Activated CD4-positive, alpha-beta memory T cell treated with anti-CD3 and anti-CD28 coated beads, Interleukin-2, amount 10 ng/mL, durations not matched to agents 7 days and 5 days (primary cell): ENCODE measurements at places on chromosomes 5 and 9. TPM values are rescaled to one million over a fixed set of nuclear protein-coding genes. Genes with fewer than 3 reads are reported as not detected.

- no peak overlapping the region for H3K4me3 ChIP-seq
- H3K27ac ChIP-seq: no peak overlapping the region
- no peak for DNase-seq
- peaks cover 8% of the 10 kb centered on the region for H3K4me1 ChIP-seq
- peaks cover 20% of the 10 kb centered on the region for H3K36me3 ChIP-seq
Observed at GRCh38 chr9:79661279-79661678, 89.5 kb downstream of the TLE4 start.

DNA sequence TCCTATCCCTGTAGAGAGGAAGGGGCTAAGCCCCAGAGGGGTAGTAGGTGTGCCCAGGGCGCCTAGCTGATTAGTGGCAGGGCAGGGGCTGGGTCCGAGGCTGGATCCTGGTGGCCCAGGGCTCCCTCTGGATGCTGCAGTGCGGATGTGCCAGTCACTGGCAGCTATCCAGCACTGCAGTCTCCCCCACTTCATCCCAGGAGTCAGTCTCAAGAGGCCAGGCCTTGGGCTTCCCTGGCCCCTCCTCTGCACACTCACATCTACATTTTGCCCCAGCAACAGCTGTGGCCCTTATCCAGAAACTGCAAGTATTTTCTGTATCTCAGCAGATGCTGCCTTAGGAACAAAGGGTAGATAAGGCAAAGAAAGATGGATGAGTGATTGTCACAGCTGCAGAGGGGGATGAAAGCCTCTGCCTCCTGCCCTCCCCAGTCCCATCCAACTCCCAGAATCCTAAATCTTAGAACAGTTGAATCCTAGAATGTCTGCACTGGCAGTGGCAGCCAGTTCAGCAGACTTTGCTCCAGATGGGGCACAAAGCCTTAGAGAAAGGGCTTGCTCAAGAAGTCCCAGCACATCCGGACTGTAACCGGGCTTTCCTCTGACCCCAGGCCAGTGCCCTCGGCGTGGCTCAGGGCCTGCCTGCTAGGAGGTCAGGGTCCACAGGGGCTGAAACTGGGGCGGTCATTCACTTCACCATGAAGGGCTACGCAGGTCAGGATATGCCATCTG lies 1.6 kb downstream of the ANXA6 start:
- H3K27ac ChIP-seq: peak overlapping the region; percentile 96
- peak overlapping the region; percentile 95 for H3K4me3 ChIP-seq
- H3K4me1 ChIP-seq: peaks cover 59% of the 10 kb centered on the region
- DNase-seq: peak; percentile 43
- H3K36me3 ChIP-seq: peaks cover 51% of the 10 kb centered on the region

- peaks cover 37% of the 10 kb centered on the region for H3K27me3 ChIP-seq
- peak within 1 kb of the TSS; percentile 56 for H3K4me3 ChIP-seq
- no peak for DNase-seq
- H3K36me3 ChIP-seq: peaks cover 2% of the 10 kb centered on the region
Observed at GRCh38 chr5:7850395-7851239, at the start of gene CFAP90. TSS of gene CFAP90 (minus strand) at chr5:7851133. CDS start at chr5:7851021, 112 bp downstream.

DNA sequence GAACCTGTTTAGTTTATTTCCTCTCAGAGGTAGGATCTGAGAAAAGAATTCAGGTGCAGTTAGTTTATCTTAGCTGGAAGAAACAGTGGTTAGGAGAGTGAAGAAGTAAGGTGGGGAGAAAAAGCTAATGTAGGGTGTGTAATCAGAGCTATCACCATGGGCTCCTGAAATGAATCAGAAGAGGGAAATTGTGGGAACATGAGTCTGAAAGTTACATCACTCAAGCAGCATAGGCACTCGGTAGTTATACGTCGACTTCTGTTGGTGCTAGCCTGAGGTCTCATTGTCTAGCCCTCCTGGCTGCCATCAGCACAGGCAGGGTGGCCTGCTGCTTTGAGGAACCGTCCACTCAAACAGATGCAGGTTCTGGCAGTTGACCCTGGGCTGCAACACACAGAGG lies 56.7 kb upstream of the NPR3 start:
- DNase-seq: no peak
- H3K36me3 ChIP-seq: no peaks in the 10 kb centered on the region
- H3K27me3 ChIP-seq: peaks cover 1% of the 10 kb centered on the region
- H3K4me1 ChIP-seq: no peaks in the 10 kb centered on the region

- H3K27me3 ChIP-seq: no peaks in the 10 kb centered on the region
- no peak overlapping the region for H3K27ac ChIP-seq
- no peaks in the 10 kb centered on the region for H3K4me1 ChIP-seq
- no peak overlapping the region for H3K4me3 ChIP-seq
- no peak for DNase-seq
Observed at GRCh38 chr9:106693558-106693957, 169.4 kb upstream of the ZNF462 start.

DNA sequence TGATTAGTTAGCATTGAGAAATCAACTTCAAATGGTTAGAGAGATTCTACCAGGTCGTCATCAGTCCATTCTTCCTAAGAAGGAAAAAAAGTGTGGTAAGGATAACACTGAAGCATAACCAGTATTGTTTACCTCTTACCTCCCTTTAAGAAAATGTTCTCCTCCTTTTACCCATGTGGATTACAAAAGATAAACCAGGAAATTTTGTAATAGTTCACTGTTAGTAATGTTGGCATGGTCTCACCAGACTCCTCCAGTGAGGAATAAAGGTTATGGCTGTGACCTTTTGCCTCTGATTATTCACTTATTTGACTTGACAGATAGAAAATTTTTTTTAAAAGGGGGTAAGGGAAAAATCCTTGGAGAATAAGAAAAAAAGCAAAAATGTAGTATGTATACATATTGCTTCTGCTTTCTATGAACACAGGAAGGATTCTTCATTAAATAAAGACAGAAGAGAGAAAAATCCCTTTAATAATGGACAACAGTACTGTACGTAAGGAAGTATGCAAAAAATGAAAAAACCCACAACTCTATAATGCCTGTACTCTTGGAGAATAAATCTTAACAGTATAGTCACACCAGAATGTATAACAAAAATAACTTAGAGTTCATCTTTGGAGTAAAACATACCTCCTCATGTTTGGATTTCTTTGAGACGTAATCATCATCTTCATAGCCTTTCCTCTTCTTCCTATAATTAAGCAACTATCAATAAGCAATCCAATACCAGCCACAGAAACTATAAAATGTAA lies 18.1 kb downstream of the CCNH start:
- no peaks in the 10 kb centered on the region for H3K27me3 ChIP-seq
- H3K36me3 ChIP-seq: peaks cover 78% of the 10 kb centered on the region

DNA sequence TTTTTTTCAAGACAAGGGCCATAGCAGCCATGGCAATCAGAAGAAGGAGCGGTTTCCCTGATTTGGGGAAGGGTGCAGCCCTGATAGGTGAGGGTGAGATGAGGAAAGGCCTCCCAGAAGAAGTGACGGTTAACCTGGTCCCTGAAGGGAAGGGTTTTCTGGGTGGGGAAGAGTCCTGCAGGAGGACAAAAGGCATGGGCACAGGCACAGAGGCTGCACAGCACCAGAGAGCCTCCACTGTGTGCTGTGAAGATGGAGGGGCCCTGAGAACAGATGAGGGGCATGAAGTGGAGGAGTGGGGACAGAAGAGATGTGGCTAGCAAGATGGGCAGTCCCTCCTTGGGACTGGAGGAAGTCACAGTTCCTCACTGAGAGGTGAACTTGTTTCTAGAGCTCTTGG lies 46.3 kb upstream of the CXCL14 start:
- H3K27me3 ChIP-seq: no peaks in the 10 kb centered on the region
- no peak overlapping the region for H3K4me3 ChIP-seq
- no peaks in the 10 kb centered on the region for H3K4me1 ChIP-seq
- H3K27ac ChIP-seq: no peak overlapping the region
- H3K36me3 ChIP-seq: no peaks in the 10 kb centered on the region

- no peak overlapping the region for H3K27ac ChIP-seq
- H3K27me3 ChIP-seq: no peaks in the 10 kb centered on the region
- no peaks in the 10 kb centered on the region for H3K36me3 ChIP-seq
- H3K4me1 ChIP-seq: no peaks in the 10 kb centered on the region
Observed at GRCh38 chr5:2579126-2579525, 172.4 kb downstream of the IRX2 start.

- H3K36me3 ChIP-seq: no peaks in the 10 kb centered on the region
- peaks cover 3% of the 10 kb centered on the region for H3K27me3 ChIP-seq
- DNase-seq: no peak
- H3K4me1 ChIP-seq: no peaks in the 10 kb centered on the region
Observed at GRCh38 chr5:160250826-160251225, 21.5 kb downstream of the FABP6 start.

- no peaks in the 10 kb centered on the region for H3K27me3 ChIP-seq
- no peak for DNase-seq
- no peak overlapping the region for H3K4me3 ChIP-seq
- H3K27ac ChIP-seq: no peak overlapping the region
- no peaks in the 10 kb centered on the region for H3K36me3 ChIP-seq
Observed at GRCh38 chr5:125291447-125291846, 545.0 kb upstream of the ZNF608 start.

DNA sequence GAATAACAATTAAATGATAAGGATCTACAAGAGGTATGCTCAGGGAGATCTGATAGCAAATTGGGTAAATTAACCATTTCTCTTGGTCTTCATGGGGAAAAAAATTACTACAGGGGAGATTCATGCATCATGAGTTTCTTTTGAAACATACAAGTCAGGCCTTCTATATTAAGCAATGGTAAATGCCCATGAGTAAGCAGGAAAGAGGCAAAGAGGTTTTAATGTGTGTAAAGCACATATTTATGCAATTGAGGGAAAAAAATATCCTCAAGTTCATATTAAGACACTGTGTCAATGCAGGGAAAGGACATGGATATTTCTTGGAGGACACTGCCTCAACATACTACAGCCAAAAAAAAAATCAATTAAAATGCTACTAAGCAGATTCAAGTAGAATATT lies 73.4 kb upstream of the NR4A3 start:
- H3K36me3 ChIP-seq: no peaks in the 10 kb centered on the region
- no peaks in the 10 kb centered on the region for H3K4me1 ChIP-seq
- peaks cover 7% of the 10 kb centered on the region for H3K27me3 ChIP-seq
- DNase-seq: no peak
- H3K27ac ChIP-seq: no peak overlapping the region

GRCh38 chr5:143516249-143516648 lies 112.8 kb upstream of the NR3C1 start:
- DNase-seq: no peak
- no peak overlapping the region for H3K4me3 ChIP-seq
- peaks cover 14% of the 10 kb centered on the region for H3K36me3 ChIP-seq
- no peak overlapping the region for H3K27ac ChIP-seq

- H3K4me3 ChIP-seq: no peak overlapping the region
- no peak for DNase-seq
- peaks cover 3% of the 10 kb centered on the region for H3K4me1 ChIP-seq
- no peak overlapping the region for H3K27ac ChIP-seq
- H3K36me3 ChIP-seq: no peaks in the 10 kb centered on the region
Observed at GRCh38 chr9:22170556-22170955, 161.5 kb upstream of the CDKN2B start.

DNA sequence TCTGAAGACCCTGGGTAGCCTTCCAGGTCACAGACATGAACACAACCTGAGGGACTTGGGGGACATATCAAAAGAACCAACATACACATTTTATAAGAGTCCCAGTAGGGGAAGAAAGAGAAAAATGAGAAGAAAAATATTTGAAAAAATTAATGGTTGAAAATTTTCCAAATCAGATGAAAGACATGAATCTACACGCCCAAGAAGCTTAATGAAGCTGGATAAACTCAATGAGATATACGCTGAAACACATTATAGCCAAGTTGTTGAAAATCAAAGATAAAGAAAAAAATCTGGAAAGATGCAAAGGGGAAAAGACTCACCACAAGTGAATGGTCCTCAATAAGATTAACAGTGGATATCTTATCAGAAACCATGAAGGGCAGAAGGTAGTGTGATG lies 9.6 kb upstream of the CCDC180 start:
- DNase-seq: no peak
- H3K27me3 ChIP-seq: peaks cover 2% of the 10 kb centered on the region
- H3K4me1 ChIP-seq: peaks cover 8% of the 10 kb centered on the region
- H3K4me3 ChIP-seq: no peak overlapping the region

DNA sequence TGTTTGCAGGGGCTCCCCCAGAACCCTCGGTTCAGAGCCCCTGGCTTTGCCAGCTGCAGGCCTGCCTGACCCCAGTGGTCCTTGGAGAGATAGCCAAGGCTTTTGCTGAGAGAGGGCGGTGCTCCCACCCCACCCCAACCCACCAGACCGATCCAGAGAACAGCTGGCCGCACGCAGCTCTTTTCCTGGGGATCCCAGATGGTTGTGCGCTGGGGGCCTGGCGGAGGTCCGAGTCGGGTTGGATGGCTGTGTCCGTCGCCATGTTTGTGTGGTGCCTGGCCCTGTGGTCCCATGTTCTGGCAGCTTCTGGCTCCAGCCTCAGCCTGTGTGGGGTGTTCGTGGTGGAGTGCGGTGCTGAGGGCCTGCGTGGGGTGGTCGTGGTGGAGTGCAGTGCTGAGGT lies 97.5 kb downstream of the RXRA start:
- no peaks in the 10 kb centered on the region for H3K27me3 ChIP-seq
- H3K36me3 ChIP-seq: no peaks in the 10 kb centered on the region
- no peak overlapping the region for H3K4me3 ChIP-seq
- H3K27ac ChIP-seq: no peak overlapping the region
- no peaks in the 10 kb centered on the region for H3K4me1 ChIP-seq

DNA sequence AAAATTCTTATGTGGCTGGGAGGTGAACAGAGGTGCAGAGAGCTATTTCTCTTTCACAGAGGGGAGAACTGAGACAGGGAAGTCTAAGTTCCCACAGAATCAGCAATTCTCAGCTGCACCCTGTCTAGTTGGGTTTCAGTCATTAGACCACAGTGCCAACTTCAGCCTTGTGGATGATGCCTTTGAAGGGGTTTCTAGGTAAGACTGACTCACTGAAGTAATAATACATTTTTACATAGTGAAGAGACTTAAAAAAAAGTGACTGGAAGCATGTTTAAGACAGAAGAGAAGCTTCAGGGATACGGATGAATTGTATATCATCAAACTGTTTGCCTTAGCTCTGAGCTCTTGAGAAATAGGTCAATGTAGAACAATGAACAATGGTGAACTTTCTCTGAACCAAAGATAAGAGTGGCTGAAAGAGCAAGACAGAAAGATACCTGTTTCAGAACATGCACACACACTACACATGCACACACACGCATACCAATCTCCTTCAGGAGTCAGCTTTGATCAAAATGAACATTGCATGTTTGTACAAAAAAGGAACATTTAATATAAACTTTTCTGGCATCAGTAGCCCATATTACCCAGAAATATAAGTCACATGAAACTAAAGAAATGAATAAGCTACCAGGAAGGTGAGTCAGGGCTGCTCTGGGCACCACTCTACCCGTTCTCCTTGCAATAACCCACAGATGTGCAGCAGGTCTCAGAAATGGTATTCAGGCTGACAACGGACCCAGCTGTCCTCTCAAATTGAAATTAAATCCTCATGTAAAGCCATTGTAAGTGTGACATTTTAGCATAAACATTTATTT lies 12.6 kb upstream of the FYB1 start:
- no peak overlapping the region for H3K4me3 ChIP-seq
- DNase-seq: peak; percentile 45
- H3K27ac ChIP-seq: peak overlapping the region; percentile 83
- H3K4me1 ChIP-seq: peaks cover 19% of the 10 kb centered on the region

- H3K27me3 ChIP-seq: no peaks in the 10 kb centered on the region
- H3K4me3 ChIP-seq: no peak overlapping the region
- H3K36me3 ChIP-seq: no peaks in the 10 kb centered on the region
- H3K27ac ChIP-seq: no peak overlapping the region
- no peak for DNase-seq
- peaks cover 15% of the 10 kb centered on the region for H3K4me1 ChIP-seq
Observed at GRCh38 chr9:122087406-122088200, 5.5 kb downstream of the TTLL11 start.

FSTL4 gene
- total RNA-seq: not detected

ARAP3 gene
- total RNA-seq: 13.9 TPM

IL9 gene
- total RNA-seq: not detected

OBP2B gene
- total RNA-seq: not detected

PPIC gene
- not detected for total RNA-seq

FAM221B gene
- total RNA-seq: not detected

CCL21 gene
- not detected for total RNA-seq

VLDLR gene
- 17.3 TPM for total RNA-seq
